GM12878 (cell line): ENCODE measurements at places on chromosomes 6 and 20. TPM values are rescaled to one million over a fixed set of nuclear protein-coding genes. Genes with fewer than 3 reads are reported as not detected.

NFYA gene
- total RNA-seq = 25.6 and 27.4 TPM in 2 replicates

DNA sequence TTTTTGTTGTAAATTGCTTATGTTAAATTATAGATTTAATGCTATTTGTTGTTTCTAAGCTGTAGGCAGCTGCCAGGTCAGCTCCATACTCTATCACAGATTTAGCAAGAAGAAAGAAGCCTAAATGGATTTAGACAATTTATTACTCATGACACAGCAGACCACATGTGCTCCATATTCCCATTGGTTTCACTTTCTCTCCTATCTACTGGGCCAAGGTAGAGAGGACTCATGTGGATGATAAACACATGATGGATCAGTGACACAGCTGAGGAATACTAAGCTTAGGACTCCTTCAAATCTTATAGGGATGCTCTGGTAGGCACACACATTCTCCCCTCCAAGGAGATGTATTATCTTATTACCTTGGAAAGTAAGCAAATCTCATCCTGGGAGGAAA, 553.0 kb upstream of the ADGRB3 start:
- no peak for DNase-seq

DNA sequence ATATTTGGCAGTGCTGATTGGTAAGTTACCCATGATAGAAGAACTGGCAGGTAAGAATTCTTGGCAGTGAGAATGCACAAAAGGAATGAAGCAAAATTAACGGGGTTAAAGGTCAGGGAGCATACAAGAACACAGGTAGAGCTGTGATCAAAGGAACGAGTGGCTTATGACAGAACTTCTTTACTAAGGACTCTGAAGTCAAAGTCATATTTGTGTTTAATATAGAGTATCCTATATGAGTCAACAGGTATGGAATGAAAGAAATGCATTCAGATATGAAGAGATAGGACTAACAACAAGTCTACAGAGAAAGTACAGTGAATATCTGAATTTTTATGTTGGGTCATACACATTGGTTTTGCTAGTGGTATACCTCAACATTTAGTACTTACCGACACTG, 209.0 kb upstream of the CITED2 start:
- DNase-seq = no peak

DNA sequence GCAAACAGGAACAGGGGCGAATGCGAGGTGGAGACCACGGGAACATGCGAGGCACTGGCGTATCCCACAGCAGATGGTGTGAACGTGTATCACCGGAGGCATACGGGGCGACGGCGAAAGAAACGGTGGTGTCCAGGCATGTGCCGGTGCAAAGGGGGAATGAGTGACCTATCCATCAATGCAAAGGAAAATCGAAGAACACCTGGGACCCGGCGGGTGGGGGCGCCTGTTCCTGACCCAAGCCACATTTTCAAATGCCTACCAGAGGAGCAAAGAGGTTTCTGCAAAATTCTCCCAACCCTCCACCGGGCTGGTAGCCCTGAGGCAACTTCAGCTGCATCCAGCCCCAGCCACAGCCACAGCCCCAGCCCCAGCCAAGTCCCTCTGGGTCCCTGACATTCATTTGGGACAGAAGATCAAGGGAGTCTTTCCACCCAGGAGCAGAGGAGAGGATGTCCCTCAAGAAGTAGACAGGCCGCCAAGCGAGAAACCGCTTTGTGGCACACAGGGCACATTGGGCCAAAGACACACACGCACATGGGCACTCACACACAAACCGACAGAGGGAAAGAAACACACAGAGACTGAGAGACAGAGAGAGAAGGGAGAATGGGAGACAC, 164.0 kb upstream of the ZNF337 start:
- no peak for DNase-seq

C20orf144 gene
- total RNA-seq = 0.11 and 0.23 TPM in 2 replicates

ADAM33 gene
- not detected in 2 replicates for total RNA-seq

MAPK13 gene
- 48.0 and 52.5 TPM in 2 replicates for total RNA-seq

DNA sequence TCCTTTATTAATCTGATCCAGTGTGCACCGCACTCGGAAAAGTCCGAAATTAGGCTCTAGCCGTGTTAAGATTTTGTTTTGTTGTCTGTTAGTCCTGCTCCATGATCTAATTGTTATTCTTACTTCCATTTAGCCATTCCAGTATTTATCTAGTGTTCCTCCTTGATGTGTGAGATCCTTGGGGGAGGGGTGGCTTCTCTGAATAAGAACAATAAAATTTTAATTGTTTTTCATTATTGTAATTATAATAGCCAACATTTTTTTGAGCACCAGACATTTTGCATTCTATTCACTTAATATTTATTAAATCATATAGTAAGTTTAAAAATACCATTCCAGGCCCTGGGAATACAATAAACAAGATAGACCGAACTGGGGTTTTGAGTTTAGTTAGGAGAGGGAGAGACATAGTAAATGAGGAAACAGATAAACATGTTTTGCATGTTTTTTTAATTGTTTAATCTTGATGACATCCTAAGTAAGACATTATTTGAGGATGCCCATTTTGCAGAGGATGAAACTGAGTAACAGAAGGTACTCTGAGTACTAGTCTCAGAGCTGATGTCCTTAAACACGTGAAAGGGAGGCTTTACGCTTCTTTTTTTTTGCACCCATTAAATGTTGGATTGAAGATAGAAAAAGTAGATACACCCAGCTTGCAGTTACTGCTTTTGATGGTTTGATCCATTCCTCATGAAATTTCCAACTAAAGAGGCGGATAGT, 1.2 kb downstream of the CBFA2T2 start:
- no peak for DNase-seq

DNA sequence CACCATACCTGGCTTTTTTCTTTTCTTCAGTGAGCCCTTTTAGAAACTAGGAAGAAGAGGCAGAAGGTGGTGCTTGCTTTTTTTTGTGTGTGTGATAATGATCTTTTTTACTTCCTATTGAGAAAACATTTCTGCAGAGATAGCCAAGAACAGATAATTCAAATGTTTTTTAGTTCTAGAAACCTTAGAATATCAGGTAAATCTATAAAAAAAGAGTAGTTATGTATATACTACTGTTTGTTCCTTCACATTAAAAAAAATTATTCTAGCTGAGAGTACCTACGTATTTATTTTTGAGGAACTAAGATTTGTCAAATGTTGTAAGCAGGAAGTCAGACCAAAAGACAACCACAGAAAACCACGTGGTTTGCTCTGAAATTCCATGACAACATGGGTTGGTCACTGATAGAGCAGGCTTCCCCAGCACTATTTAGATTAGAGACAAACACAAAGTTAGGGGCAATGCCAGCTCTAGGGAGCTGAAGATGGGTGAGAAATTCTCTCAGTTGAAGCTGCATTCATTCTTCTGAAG, 12.8 kb downstream of the STK4 start:
- DNase-seq = peak; percentile 82

DNA sequence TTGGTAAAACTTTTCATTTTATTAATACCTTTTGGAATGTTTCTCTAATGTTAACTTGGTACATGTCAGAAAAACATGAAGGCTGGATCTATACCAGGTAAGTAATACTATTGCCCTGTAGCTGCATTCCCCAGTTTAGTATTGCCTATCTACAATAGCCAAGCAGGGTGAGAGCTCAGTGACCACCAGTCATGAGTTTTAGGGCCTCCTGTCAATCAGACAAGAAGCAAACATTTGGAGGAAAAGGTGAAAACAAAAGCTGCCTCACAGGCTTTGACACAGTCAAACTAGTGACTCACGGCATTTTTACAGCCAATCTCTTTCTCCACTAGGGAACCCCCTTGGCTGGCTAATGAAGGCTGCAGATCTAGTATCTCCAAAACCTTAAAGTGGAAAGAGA, 9.5 kb upstream of the CDC5L start:
- no peak for DNase-seq

GRCh38 chr6:137277971-137278637, 58.9 kb upstream of the IFNGR1 start:
- no peak for DNase-seq

DNA sequence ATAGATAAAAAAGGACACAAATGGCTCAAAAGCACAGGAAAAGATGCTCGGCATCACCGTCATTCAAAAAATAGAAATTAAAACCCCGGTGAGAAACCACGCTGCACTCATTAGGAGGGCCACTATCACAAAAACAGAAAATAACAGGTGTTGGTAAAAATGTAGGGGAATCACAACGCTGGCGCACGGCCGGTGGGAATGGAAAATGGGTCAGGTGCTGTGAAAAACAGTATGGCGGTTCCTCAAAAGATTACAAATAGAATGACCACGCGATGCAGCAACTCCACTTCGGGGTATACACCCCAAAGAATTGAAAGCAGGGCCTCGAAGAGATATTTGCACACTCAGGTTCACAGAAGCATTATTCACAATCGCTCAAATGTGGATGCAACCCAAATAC, 28.3 kb downstream of the NPEPL1 start:
- no peak for DNase-seq

GRCh38 chr6:12952318-12952717, 235.8 kb downstream of the PHACTR1 start:
- DNase-seq = no peak

ADGRG6 gene
- total RNA-seq = 0.13 and 0.29 TPM in 2 replicates

DNA sequence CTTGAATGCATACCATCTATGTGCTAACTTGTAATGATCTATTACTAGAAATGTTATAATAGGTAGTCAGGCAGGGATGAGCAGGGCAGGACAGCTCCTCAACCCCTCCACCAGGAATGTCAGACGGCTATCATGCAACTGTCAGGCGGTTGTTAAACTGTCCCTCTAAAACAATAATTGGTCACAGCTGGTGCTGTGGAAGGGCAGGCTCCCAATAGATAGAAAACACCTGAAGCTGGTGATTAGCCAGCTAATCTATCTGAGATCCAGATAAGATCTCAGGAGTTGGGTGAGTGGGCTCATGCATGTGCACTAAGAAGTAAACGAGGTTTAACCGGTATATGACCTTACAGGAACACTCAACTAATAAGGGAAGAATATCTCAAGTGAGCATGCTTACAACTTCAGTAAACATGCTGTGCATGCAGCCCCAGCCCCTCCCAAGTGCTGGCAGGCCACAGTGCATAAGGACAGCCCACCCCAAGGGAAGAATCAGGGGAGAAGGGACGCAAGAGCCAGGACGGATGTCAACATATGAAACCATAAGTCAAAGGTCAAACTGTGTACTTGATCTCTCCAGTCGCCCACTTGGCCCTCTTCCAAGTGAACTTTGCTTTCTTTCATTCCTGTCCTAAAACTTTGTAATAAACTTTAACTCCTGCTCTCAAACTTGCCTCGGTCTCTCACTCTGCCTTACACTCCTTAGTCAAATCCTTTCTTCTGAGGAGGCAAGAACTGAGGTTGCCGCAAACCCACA, 566.2 kb upstream of the NRSN1 start:
- no peak for DNase-seq

- DNase-seq = no peak
Observed at GRCh38 chr6:28353981-28354676, 4.4 kb downstream of the ZKSCAN3 start.

IPCEF1 gene
- total RNA-seq = 4.9 and 6.8 TPM in 2 replicates

GRCh38 chr6:3071568-3071967, 3.3 kb downstream of the RIPK1 start:
- no peak for DNase-seq

DNA sequence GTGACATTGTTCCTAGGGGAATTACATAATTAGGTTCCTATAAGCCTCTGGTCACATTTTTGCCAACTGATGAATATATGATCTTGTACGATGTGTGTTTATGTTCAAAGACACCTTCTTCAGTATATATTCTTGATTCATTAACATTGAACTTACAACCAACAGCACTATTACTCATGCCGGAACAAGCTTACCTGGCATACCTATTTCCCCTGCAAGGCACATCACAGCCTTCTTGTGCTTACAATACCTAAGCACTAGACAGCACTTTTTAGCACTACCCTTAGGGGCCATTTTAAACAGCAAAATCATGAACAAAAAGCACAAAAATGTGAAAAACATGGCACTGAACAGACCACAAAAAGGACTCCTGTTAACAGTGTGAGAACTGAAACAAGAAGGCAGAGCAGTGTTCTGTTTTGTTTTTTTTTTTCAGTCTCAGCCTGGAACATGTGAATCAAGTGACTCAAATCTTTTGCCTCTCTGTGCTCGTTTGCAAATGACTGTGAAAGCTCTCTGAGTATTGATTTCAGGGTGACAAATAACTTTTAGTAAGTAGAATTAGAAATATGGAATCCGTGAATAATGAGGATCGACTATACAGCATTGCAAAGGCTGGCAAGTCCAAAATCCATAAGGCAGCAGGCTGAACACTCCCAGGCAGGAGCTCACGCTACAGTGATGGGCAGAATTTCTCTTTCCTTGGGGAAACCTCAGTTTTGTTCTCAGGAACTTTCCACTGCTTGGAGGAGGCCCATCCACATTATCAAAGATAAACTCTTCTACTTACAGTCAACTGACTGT, 102.3 kb upstream of the TSHZ2 start:
- DNase-seq = no peak

DNA sequence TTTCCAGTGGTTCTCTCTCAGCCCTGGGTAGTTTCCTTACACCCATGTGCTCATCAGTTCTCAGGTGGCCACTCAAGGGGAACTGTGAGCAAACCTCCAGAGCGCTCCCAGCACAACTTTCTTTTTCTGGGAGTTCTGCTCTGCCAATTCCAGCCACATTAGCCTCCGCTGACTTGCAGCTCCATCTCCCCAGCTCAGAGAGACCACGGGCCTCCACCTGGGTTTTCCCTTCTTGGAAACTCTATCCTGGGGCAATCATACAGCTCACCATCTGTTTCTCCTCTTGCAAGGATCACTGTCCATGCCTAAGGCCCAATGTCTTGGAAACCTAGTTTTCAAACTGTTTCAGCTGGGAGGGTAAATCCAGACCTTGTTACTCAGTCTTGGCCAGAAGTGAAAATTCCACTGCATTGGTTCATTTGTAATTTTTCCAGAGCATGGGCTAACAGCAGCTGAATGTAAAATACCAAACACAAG, 129.9 kb downstream of the EYA2 start:
- DNase-seq = no peak

RSPH4A gene
- 0.13 and 0.28 TPM in 2 replicates for total RNA-seq

- DNase-seq = no peak
Observed at GRCh38 chr6:22575190-22575589, 5.8 kb downstream of the HDGFL1 start.

- no peak for DNase-seq
Observed at GRCh38 chr6:64034910-64035655, 399.5 kb downstream of the PHF3 start.

GRCh38 chr6:137799950-137800568, 67.0 kb upstream of the TNFAIP3 start:
- DNase-seq = no peak

DNA sequence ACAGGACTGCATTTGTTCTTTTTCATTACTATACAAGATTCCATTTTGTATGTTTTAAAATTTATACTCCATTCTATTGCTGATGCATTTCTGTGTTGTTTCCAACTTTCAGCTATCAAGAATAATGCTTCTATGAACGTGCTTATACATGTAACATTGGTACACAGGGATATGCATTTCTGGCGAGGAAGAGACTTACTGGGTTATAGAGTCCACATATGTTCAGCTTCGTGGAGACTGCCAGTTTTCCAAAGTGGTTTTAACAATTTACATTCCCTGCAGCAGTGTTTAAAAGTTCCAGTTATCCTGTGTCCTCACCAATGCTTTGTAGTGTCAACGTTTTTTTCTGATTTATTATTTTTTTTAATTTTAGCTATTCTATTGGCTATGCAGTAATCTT, 48.5 kb downstream of the AIG1 start:
- no peak for DNase-seq
